Stimulated activated CD8-positive, alpha-beta memory T cell treated with anti-CD3 and anti-CD28 coated beads, Interleukin-2, amount 100 ng/mL, for 48 hours (primary cell): ENCODE measurements at places on chromosomes 2 and 18.

GRCh38 chr2:47269316-47270232 lies 114.5 kb upstream of the STPG4 start:
- DNase-seq = no peak

DNA sequence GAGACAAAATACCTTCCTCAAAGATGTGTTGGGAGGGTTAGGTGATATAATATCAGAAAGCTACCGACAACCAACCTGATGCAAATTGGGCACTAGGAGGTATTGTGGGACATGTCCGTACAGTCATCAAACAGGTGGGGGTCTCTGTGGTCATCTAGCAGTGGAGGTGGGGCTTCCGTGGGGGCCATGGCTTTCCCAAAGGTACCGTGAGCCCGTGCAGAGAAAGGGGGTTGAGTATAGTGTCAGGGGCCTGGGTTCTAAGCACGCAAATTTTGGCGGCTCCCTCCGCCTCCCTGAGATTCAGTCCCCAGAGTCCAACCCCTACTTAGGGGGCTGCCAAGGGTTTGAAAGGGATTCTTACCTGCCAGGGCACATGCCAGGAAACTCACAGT lies 32.6 kb downstream of the HJURP start:
- DNase-seq = no peak

DNA sequence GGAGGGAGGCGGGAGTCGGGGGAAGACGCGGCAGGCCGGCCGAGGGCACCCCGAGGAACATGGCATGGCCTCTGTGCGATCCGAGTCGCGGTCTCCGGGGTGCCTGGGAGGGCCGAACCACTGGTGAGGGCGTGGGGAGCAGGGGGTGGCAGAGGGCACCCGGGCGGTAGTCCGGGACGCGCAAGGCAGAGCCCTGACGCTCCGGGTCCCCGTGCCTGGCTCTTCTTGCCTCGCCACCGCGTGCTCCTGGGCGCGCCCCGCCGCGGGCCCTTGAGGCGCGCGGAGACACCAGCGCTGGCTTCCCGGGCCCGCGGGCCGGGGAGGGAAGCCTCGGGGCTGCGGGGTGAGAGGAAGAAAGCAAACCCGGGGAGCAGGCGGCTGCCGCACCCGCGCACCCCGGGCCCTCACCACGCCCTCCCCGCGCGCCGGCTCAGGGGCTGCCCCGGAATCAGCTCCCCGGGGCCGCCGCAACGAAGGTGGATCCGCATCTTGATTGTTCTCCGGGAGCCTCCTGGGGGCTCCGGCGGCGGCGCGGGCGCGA lies 4.3 kb downstream of the SOX11 start:
- DNase-seq = no peak

DNA sequence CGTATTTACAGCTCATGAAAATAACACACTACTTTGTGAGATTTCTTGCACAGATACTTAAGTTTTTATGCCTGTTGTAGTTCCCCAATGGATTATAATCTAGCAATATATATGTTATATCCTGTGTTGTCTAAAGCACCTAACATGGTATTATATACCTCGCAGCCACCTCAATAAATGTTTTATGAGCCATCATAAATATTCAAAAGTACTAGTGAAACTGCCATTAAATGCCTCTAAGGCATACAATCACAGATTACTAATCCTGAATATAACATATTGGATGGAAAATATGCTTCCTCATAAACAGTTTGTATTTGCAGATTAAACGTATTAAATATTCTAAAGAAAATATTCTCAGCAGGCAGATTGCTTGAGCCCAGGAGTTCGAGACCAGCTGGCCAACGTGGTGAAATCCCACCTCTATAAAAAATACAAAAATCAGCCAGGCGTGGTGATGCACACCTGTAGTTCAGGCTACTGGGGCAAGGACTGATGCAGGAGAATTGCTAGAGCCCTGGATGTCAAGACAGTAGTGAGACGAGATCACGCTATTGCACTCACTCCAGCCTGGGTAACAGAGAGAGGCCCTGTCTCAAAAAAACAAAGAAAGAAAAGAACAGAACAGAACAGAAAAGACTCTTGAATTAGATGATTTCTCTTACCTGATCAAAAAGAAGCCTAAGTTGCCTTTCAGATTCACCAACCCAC lies 64.1 kb downstream of the ATAD2B start:
- DNase-seq = no peak

GRCh38 chr2:216478151-216478550 lies 20.5 kb upstream of the RPL37A start:
- no peak for DNase-seq

DNA sequence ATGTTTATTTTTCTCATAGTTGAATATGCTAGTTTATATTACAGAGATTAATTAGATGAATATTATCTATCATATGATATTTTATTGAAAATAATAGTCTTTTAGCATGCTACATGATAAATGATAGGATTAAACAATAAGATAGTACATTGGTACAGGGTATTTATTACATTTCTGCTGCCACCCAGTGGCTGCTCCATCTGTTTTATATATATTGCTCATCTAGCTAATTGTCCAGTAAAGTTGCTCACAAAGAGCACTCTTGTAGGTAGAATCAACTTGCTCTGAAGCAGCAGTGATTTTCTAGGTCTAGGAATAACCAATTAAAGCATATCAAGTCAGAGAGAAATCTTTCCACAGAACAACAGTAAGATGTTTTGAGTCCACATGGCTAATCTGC lies 183.3 kb downstream of the ASXL3 start:
- DNase-seq = no peak

DNA sequence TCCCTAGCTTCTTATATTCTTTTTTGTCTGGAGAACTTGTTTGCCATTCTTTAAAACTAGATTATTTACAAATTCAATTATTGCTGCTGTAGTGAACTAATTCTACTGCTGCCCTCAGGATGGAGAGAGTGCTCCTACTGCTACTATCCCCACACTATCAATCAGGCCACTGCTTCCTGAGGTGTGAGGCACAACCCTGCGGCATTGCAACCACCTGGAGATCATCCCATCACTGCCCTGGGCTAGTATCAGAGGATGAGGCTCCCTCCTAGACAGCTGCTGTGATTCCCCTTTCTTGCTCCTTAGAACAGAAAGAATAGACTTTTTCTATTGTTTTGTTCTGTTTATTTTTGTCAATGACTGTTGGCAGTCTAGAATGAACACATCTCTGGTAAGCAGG lies 146.6 kb downstream of the CDH19 start:
- DNase-seq = no peak

DNA sequence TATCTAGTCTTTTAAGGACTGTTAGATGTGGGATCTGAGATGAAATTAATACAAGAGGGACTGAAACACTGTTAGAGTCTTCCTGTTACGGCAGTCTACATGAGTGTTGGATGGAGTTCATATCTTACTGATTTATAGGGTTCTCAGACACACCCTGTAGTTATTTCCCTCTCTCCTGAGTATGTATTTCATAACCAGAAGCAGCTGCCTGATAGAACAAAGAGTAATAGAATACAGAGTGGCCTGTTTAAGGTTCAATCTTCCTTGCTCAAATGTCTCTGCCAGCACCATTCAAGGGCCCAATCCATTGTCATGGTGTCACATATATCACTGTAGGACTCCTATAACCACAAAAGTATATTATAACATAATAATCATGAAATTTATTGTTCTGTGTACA lies 1229.1 kb upstream of the ACVR2A start:
- no peak for DNase-seq

DNA sequence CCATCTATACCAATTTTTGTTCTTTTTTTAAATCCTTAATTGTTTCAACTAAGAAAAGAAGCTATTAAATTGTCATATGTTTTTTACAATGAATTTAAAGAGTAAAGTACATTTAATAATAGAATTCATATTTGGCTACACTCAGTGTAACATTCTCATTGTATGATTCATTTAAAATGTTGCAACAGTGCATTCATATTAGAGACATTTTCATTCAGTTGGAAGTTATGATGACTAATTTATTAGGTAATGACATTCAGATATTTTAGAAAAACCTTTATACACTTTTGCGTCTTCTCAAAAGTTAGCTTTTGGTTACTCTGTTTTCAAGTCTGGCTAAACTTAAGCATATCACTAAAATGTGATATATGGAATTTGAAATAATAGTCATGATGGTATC lies 887.5 kb upstream of the NRXN1 start:
- no peak for DNase-seq

DNA sequence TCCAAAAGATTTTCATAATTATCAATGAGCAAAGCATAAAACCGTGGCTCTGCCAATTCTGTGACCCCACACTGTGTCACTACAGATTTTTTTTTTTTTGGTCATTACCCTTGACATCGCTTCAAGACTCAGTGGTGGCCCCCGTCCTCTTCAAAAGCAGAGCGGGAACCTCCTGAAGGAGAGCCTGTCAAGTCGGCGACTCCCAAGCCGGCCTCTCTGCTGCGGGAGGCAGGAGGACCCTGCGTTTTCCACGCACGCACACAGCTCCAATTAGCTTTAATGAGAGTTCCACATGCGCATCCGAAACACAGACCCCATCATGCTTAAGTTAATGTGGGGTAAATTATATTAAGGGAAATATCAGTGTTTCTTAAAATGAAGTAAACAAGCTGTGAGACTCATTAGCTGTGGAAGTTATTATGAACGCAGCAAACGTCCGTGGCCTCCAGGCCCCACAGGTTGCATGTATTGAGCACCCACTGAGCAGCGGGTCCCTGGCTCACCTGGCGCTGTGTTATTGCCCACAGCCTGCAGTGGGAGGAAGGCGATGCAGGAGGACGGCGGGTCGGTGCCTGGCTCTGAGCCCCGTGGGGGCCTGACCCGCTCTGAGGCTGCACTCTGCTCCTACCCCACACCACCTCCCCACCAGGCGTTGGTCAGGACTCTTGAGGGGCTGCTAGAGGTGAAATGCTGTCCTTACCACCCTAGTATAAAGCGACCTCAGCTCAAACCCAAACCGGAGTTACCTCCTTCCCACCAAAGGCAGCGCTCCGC lies 181.0 kb upstream of the SALL3 start:
- DNase-seq = no peak

- DNase-seq = no peak
Measured at GRCh38 chr2:101435001-101435862, 39.7 kb downstream of the RFX8 start.

DNA sequence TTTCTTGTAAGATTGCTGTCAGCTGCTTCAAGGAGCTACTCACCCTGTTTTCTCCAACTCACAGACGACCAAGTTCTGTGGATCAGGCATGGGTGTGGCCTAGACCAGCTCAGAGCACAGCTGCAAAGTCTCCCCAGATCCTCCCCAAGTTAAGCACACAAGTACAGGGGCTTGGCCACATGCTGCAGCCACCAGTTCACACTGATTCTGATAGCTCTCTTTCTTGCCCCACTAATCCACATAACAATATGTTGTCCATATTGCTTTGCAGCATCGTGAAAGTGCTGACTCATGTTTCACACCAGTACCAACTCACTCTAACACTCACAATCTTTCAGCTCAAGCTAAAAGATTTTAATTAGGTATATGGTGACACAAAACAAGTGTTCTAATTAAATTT lies 437.0 kb downstream of the PARD3B start:
- DNase-seq = no peak

DNA sequence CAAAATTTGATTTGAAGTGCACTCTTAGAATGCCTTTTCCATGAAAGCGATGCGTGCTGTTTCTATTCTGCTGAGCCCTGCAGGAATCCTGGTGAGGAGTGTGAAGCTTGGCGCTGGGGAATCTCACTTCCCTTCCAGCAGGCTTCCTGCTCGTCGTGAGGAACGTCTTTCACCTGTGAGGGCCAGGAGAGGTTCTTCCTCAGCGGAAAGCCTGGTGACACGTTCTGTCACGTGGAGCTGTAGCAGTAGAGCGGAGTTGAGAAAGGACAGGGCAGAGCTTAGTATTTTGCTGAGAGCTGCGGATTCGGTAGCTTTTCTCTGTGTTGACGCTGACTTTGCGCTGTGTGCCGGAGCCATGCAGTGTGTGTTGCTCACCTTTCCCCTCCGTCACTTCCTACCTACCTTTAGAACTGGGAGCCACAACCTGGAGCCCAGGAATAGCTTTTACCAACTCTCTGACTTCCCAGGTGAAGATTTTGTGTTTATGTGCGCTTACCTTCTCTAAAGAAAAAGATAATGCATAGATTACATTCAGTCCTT lies 294.8 kb downstream of the PTGR3 start:
- no peak for DNase-seq

GRCh38 chr2:102107741-102108070 lies 34.8 kb upstream of the IL1R1 start:
- no peak for DNase-seq

DNA sequence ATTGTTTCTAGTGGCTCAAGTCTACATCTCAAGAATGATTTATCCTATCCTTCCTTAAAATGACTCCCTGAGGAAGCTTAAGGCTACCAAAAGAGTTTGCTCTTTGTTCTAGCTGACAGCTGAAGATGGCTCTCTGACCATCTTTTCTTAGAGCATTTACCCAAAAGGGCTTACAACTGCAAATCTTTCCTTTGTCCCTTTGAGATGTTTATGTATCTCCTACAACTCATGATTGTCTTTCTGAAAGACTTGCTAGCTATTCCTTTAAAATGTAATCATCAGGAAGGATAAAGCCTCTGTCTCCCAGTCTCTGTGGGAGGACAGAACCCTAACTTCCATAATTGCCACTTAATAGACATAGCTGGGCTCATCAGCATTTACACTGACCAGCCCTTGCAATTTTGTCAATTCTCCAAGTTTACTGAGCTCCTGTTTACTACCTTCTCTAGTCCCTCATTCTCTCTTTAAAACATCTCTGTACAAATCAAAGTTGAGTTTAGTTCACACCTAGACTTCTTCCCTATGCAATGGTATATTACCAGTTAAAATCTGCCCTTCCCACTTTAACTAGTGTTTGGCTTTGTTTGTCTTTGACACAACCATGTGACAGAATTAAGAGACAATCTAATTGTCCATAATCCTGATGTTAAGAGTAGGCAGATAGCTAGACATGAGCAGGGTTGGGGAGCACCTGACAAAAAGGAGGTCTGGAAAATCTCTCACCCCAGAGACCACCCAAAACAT lies 188.2 kb downstream of the PTH2R start:
- no peak for DNase-seq

DNA sequence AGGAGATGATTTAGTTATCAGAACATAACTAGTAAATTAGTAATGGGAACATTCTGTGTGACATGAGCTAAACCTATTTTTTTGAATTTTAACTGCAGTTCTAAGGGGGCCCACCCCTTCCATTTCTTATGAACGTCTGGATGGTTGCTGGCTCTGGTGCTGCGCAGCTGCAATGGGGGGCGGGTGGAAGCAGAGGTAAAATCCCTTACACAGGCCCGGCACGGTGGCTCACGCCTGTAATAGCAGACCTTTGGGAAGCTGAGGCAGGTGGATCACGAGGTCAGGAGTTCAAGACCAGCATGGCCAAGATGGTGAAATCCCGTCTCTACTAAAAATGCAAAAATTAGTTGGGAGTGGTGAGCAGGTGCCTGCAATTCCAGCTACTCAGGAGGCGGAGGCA lies 151.5 kb downstream of the GALR1 start:
- DNase-seq = no peak

GRCh38 chr2:145806546-145806945 lies 1286.6 kb upstream of the ZEB2 start:
- DNase-seq = no peak

DNA sequence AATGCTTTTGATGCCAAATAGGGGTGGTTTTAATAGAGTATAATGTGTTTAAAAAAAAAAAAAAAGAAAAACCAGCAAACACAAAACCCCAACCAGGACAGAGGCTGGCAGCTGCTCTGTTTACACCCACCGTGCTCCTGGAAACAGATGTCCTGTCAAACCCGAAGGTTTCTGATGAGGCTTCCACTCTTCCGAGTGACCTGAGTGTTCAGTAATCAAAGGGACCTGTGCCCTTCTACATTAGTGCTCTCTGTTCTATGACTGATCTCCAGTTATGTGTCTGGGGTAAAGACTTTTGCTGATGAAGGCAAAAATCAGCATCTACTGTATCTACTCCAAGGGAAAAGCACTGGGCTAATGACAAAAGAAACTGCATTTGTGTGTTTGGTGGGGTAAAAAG lies 3.5 kb upstream of the KLHL29 start:
- DNase-seq = no peak

GRCh38 chr18:59035591-59035990 lies 104.1 kb upstream of the SEC11C start:
- DNase-seq = no peak
